ENCODE measurements at places on chromosomes 6 and 20.

- no peak for DNase-seq
Measured at GRCh38 chr6:122818866-122819265, 29.8 kb downstream of the SMPDL3A start.

- DNase-seq, result no peak
Measured at GRCh38 chr6:89895276-89895874, 1.1 kb downstream of the GJA10 start.

- DNase-seq, result no peak
Measured at GRCh38 chr6:35357677-35358076, 15.3 kb downstream of the PPARD start.

DNA sequence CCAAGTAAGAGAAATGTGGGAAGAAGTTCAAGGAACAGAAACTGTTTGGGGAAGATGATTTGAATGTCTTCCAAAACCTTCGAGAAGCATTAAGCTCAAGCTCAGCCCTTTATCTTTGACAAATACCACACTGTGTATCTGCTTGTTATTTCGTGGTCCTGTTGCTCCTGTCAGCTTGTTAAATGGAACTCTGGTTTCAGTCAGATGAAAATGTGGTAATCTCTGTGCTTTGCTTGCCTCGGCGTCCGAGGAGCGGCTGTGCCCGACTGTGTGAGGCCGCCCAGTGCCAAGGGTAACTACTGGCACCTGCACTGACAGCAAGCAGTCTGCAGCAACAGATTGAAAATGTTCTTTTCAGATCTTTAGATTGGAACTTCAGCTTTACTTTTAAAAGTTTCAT lies 577.9 kb upstream of the FLRT3 start:
- no peak for DNase-seq

DNA sequence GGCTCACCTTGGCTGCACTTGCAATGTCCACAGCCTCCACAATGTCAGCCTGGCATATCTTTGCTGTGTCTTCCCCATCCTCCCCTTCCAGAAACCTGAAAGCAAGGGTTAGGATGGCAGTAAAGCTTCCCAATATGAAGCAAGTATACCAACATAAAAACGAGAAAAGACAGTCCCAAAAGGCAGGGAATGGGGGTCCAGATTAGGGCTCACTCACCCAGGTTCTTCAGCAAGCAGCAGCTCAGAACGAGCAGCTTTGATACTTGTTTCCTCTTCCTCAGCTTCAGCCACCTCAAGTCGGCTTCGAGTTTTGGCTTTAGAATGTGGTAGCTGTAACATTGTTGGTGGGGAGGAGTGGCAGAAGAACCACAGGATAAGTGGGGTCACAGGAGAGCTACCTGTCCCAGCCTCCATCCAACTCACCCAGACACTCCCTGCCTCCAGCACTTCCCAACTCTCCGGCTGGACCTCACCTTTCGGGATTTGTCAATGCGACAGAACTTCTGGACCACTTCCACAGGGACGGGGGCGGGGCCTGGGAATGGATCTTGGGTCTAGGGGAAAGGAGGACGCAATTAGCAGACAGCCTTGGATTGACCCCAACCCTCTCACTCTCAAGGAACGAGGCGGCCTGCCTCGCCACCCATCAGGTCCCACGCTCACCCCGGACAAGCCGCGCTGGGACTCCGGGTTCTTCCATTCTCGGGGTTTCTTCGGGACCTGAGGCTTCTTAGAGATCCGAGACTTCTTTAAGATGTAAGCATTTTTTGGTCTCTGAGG lies 708 bp downstream of the WDR46 start:
- DNase-seq, result no peak
